Activated B cell treated with CpG ODN at 0.5 μM for 24 hours (primary cell): ENCODE measurements at places on chromosomes 11 and 22.

DNA sequence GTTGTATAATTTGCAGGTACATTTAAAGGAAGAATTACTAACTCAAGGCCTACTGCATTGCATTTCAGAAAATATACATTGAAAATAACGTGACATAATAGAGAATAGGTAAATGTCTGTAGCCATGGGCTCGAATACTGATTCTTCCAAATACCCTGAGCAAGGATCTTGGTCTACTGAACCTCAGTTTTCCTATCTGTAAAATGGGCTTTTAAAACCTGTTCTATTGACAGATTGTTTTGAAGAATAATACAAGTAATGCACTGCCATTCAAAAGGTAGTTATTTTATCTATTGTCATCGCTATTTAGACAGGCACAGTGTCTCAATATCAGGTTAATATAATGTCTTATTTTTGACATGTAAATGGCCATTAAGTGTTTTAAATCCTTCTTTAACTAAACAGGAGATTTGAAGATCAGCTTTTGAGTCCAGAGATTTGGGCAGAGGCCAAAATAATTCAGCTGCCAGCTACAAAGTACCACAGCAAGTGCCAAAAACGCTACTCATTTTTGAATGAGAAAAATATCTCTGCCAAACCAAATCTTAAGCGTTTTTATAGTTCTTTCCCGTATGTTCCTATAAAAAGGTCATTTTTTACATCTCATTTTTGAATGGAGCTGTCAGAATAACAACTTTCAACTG, 56.7 kb downstream of the CTSC start:
- H3K4me3 ChIP-seq = no peak overlapping the region
- H3K27me3 ChIP-seq = no peaks in the 10 kb centered on the region
- DNase-seq = no peak
- no peak overlapping the region for H3K27ac ChIP-seq

- peaks cover 58% of the 10 kb centered on the region for H3K27me3 ChIP-seq
- H3K27ac ChIP-seq = peak overlapping the region; percentile 12
- H3K36me3 ChIP-seq = no peaks in the 10 kb centered on the region
These were observed 51.7 kb downstream of the ZBTB16 start for GRCh38 chr11:114110952-114111947.

- no peak overlapping the region for H3K27ac ChIP-seq
- no peak overlapping the region for H3K4me3 ChIP-seq
- H3K36me3 ChIP-seq = no peaks in the 10 kb centered on the region
- H3K4me1 ChIP-seq = no peaks in the 10 kb centered on the region
- peaks cover 5% of the 10 kb centered on the region for H3K27me3 ChIP-seq
These were observed 35.2 kb upstream of the LIN7C start for GRCh38 chr11:27541790-27542189.

DNA sequence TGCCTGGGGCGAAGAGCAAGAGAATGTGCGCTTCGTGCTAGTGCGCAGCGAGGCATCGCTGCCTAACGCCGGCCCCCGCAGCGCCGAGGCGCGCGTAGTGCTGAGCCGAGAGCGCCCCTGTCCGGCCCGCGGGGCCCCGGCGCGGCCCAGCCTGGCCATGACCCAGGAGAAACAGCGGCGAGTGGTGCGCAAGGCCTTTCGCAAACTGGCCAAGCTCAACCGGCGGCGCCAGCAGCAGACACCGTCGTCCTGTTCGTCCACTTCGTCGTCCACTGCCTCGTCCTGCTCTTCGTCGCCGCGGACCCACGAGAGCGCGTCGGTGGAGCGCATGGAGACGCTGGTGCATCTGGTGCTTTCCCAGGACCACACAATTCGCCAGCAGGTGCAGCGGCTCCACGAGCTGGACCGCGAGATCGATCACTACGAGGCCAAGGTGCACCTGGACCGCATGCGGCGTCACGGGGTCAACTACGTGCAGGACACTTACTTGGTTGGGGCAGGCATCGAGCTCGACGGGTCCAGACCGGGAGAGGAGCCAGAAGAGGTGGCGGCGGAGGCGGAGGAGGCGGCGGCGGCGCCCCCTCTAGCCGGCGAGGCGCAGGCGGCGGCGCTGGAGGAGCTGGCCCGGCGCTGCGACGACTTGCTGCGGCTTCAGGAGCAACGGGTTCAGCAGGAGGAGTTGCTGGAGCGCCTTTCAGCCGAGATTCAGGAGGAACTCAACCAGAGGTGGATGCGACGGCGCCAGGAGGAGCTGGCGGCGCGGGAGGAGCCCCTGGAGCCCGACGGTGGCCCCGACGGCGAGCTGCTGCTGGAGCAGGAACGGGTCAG, 1.0 kb downstream of the RASSF10 start:
- H3K4me3 ChIP-seq = no peak overlapping the region
- no peaks in the 10 kb centered on the region for H3K36me3 ChIP-seq
- no peak overlapping the region for H3K27ac ChIP-seq
- no peak for DNase-seq
- peaks cover 37% of the 10 kb centered on the region for H3K27me3 ChIP-seq

DNA sequence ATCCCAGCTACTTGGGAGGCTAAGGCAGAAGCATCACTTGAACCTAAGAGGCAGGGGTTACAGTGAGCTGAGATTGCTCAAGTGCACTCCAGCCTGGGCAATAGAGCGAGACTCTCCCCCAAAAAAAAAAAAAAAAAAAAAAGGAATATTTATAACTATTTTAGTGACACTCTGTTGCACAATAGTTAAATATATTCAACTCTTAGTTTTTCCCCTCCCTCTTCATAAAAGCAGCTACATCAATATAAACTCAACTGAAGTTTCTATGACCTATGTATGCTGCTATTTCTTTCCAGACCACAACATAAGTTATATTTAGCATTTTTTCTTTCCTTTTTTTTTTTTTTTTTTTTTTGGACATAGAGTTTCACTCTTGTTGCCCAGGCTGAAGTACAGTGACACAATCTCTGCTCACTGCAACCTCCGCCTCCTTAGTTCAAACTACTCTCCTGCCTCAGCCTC, 19.2 kb downstream of the CELF1 start:
- H3K4me3 ChIP-seq = no peak overlapping the region
- H3K4me1 ChIP-seq = peaks cover 49% of the 10 kb centered on the region
- H3K27me3 ChIP-seq = no peaks in the 10 kb centered on the region
- DNase-seq = no peak

- no peak overlapping the region for H3K4me3 ChIP-seq
- no peaks in the 10 kb centered on the region for H3K36me3 ChIP-seq
- no peak for DNase-seq
- H3K27me3 ChIP-seq = peaks cover 5% of the 10 kb centered on the region
- H3K27ac ChIP-seq = no peak overlapping the region
These were observed 154.3 kb downstream of the FBXO7 start for GRCh38 chr22:32628628-32629572.

GRCh38 chr11:96145163-96145585, 197.8 kb downstream of the MAML2 start:
- H3K4me1 ChIP-seq = peaks cover 2% of the 10 kb centered on the region
- DNase-seq = no peak
- no peaks in the 10 kb centered on the region for H3K27me3 ChIP-seq

- no peaks in the 10 kb centered on the region for H3K4me1 ChIP-seq
- peaks cover 42% of the 10 kb centered on the region for H3K27me3 ChIP-seq
- H3K4me3 ChIP-seq = no peak overlapping the region
- no peaks in the 10 kb centered on the region for H3K36me3 ChIP-seq
- no peak overlapping the region for H3K27ac ChIP-seq
These were observed 17.3 kb downstream of the TEAD1 start for GRCh38 chr11:12691473-12691872.

DNA sequence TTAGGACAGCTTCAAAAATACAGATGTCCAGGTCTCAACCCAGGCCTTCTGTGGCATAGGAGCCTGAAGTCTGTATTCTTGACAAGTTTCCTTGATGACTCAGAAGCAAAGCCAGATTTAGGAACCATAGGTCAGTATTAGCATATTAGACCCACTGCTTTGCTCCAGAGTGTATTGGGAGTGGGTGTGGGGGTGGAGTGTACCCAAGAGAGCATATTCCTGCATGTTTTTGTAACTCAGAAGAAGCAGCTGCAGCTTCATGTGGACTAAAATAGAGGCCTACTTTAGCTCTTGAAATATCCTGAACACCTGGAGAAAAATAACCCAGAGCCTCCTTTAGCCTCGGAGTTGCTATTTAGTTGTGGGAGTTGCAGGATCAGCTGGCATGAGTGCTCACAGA, 106.7 kb downstream of the CCDC81 start:
- no peak overlapping the region for H3K4me3 ChIP-seq
- H3K4me1 ChIP-seq = no peaks in the 10 kb centered on the region
- DNase-seq = no peak
- H3K36me3 ChIP-seq = no peaks in the 10 kb centered on the region

DNA sequence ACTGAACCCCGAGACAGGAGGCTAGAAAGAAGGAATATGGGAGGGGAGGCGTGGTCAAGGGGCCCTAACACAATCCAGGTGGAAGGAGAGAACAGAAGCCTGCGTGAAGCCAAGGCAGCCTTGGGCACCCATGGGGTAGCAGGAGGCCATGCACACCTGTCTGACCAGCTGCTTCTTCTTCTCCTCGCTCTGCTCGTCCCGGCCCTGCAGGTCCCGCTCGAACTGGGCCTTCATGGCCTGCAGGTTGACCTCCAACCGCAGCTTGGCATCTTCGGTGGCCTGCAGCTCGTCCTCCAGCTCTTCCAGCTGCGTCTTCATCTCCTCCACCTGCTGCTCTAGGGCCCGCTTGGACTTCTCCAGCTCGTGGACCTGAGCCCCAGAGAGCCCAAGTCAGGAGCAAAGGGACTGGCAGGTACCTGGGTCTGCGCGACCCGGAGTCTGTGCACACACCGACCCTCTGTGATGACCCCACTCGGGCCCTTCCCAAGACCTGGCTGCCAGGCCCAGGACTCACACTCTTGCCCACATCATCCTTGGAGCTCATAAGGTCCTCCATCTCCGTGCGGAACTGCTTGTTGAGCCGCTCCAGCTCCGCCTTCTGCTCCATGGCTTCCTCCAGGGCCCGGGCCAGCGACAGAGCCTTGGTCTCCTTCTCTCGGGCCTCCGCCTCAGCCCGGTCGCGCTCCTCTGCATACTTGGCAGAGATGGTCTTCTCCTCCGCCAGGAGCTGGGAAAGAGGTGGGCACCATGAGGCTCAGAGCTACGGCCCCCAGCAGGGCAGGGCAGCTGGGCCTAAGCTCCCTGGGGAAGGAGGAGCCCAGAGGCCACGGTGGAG, 35.9 kb downstream of the APOL1 start:
- no peaks in the 10 kb centered on the region for H3K27me3 ChIP-seq
- H3K4me3 ChIP-seq = no peak overlapping the region
- no peaks in the 10 kb centered on the region for H3K4me1 ChIP-seq
- H3K27ac ChIP-seq = no peak overlapping the region
